Keratinocyte (primary cell): ENCODE measurements at places on chromosomes 6 and 20. TPM values are rescaled to one million over a fixed set of nuclear protein-coding genes. Genes with fewer than 3 reads are reported as not detected.

The PPP1R14C gene
- 35.4 to 50.6 TPM (median 43.7 TPM) in 3 replicates for polyA plus RNA-seq

The BPIFA1 gene
- not detected in 3 replicates for polyA plus RNA-seq

The MAD2L1BP gene
- polyA plus RNA-seq: 34.2 to 48.1 TPM (median 46.5 TPM) in 3 replicates

The NKAIN2 gene
- polyA plus RNA-seq: 0.13 TPM in 1 of 3 replicates, not detected in the others

The EBF4 gene
- 0.12 to 0.17 TPM in 2 of 3 replicates, not detected in the other for polyA plus RNA-seq

The KIFC1 gene
- polyA plus RNA-seq: 5.7 to 20.0 TPM (median 17.3 TPM) in 3 replicates

The TRIM31 gene
- polyA plus RNA-seq: 0.06 TPM in 1 of 3 replicates, not detected in the others

The PXDC1 gene
- polyA plus RNA-seq: 17.1 to 23.4 TPM (median 17.5 TPM) in 3 replicates
